ENCODE measurements at places on chromosomes 1 and 21. TPM values are rescaled to one million over a fixed set of nuclear protein-coding genes. Genes with fewer than 3 reads are reported as not detected.

The HPCA gene
- 0.82 TPM for total RNA-seq

The LORICRIN gene
- not detected for total RNA-seq

The CDC20 gene
- 0.76 TPM for total RNA-seq

The IL22RA1 gene
- 0.07 TPM for total RNA-seq

The LRRC8C gene
- total RNA-seq: 7.2 TPM

The PRRX1 gene
- 59.7 TPM for total RNA-seq

The SLC16A4 gene
- 31.7 TPM for total RNA-seq

The NTMT2 gene
- not detected for total RNA-seq

The DCST1 gene
- total RNA-seq: not detected

The GJA8 gene
- total RNA-seq: not detected

The SYT6 gene
- total RNA-seq: 0.13 TPM

GRCh38 chr1:241401156-241401555 lies 44.2 kb upstream of the RGS7 start:
- H3K27me3 ChIP-seq: no peaks in the 10 kb centered on the region
- H3K4me1 ChIP-seq: no peaks in the 10 kb centered on the region
- H3K36me3 ChIP-seq: no peaks in the 10 kb centered on the region
- DNase-seq: no peak
- H3K27ac ChIP-seq: no peak overlapping the region

DNA sequence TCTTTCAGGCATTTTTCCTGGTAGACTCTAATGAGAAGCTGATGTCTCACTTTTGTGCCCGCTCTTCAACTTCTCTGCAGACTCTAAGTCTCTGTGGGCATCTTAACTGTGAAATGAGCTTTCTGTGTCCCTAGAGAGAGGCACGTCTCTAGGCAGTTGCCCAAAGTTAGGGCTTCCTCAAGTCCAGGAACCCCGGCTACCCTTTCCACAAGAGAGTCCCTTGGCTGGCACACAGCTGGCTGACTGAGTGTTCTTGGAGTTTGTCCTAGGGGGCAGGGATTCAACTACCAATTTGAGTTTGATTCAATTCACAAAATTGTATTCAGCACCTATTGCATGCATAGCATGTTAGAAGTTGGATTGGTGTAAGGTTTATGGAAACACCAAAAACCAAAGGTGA lies 1.4 kb downstream of the GPR61 start:
- no peaks in the 10 kb centered on the region for H3K36me3 ChIP-seq
- H3K27me3 ChIP-seq: no peaks in the 10 kb centered on the region
- no peak overlapping the region for H3K27ac ChIP-seq
- peaks cover 3% of the 10 kb centered on the region for H3K4me1 ChIP-seq

DNA sequence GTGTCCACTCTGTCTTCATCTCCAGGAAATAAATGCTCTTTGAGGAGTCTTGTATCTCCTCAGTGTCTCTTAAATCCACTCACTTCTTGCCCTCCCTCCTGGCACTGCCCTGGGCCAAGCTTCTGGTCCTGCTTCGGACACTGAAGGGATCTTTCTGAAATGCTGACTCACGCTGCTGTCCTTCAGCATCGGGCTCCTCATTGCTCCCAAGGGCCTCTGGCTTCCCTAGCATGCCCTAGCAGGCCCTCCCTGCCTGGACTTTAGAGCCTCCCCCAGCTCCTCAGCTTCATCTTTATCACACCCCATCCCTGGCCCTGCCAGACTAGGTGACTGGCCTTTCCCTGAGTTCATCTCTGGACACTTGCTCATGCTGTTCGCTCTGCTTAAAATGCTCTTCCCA lies 96.6 kb downstream of the FOXD2 start:
- no peak overlapping the region for H3K27ac ChIP-seq
- H3K4me1 ChIP-seq: no peaks in the 10 kb centered on the region
- H3K36me3 ChIP-seq: no peaks in the 10 kb centered on the region
- no peak overlapping the region for H3K4me3 ChIP-seq
- no peak for DNase-seq

DNA sequence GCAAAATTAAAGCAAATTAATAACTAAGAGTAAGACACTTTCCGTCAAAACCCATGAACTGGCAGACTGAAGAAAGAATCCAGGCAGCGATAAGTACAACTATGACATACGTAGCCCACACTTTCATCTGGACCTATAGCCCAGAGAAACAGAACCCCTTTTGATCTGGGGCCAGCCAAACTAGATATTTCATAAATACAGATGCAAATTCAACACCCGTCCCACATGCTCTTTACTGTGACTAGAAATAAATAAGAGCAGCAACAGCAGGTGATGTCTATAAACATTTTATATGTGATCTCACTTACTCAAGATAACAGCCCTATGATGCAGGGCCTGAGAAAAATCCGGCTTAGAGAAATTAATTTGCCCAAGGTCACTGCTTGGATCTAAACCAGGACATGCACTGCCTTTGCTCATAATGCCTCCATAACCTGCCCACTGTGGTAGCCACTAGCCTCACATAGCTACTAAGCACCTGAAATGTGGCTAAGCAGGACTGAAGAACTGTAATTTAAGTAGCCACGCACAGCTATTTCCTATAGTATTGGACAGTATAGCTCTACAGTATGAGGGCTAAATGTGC lies 130.2 kb downstream of the TGFBR3 start:
- no peaks in the 10 kb centered on the region for H3K36me3 ChIP-seq
- H3K27me3 ChIP-seq: no peaks in the 10 kb centered on the region
- peaks cover 15% of the 10 kb centered on the region for H3K4me1 ChIP-seq
- DNase-seq: peak; percentile 38
- no peak overlapping the region for H3K4me3 ChIP-seq
- peak overlapping the region; percentile 68 for H3K27ac ChIP-seq

- H3K4me1 ChIP-seq: no peaks in the 10 kb centered on the region
- H3K36me3 ChIP-seq: no peaks in the 10 kb centered on the region
- no peaks in the 10 kb centered on the region for H3K27me3 ChIP-seq
These were observed 203.4 kb upstream of the SPAG17 start for GRCh38 chr1:118388301-118388959.

DNA sequence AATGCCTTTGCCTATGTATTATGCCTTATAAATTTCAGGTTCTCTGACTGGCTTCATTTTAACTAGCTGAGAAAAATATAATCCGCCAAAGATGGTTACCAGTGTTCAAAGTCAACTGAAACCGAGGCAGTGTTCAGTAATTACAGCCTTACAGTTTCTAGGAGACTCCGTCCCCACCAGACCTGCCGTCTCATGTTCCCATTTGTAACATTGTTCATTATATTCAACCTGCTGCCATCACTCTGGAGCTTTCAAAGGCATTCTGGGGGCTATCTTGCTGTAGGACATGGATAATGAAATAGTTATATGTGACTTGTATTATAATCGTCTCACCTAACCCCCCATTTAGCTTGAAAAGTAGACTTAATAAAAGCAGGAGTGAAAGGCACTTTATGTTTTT lies 302.5 kb downstream of the RWDD3 start:
- H3K4me1 ChIP-seq: no peaks in the 10 kb centered on the region
- no peak overlapping the region for H3K4me3 ChIP-seq
- H3K27ac ChIP-seq: no peak overlapping the region
- no peak for DNase-seq
- H3K36me3 ChIP-seq: no peaks in the 10 kb centered on the region
- H3K27me3 ChIP-seq: no peaks in the 10 kb centered on the region

GRCh38 chr1:201409440-201409839 lies 10.3 kb upstream of the LAD1 start:
- no peak for DNase-seq
- H3K36me3 ChIP-seq: no peaks in the 10 kb centered on the region
- no peak overlapping the region for H3K4me3 ChIP-seq
- H3K27me3 ChIP-seq: no peaks in the 10 kb centered on the region
- H3K4me1 ChIP-seq: no peaks in the 10 kb centered on the region

- no peak for DNase-seq
- H3K36me3 ChIP-seq: no peaks in the 10 kb centered on the region
- H3K27me3 ChIP-seq: no peaks in the 10 kb centered on the region
These were observed 2.5 kb downstream of the ZCCHC17 start for GRCh38 chr1:31299365-31299764.

- no peaks in the 10 kb centered on the region for H3K36me3 ChIP-seq
- H3K27me3 ChIP-seq: no peaks in the 10 kb centered on the region
- no peaks in the 10 kb centered on the region for H3K4me1 ChIP-seq
- DNase-seq: no peak
These were observed 362.5 kb upstream of the CHRM3 start for GRCh38 chr1:239023732-239024360.

- H3K27me3 ChIP-seq: no peaks in the 10 kb centered on the region
- no peaks in the 10 kb centered on the region for H3K36me3 ChIP-seq
- H3K27ac ChIP-seq: no peak overlapping the region
- DNase-seq: no peak
These were observed 3.4 kb upstream of the GRIK3 start for GRCh38 chr1:37037690-37038089.

DNA sequence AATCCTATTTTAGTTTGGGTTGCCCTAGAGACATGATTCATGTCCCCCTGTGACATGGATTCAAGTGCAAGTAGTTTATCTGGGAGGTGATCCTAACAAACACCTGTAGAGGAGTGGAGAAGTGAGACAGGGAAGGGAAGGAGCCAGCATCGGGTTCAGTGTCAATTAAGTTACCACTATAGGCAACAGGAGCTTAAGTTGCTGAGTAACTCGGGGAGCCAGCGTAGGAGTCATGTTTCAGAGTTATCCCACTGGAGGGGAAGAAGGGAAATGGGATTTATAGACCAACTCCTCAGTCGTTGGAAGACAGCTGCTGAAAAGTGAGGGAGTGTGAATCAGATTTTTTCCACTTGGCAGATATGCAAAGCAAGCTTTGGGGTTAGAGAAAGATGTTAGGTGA lies 54.9 kb downstream of the SLC30A7 start:
- no peak for DNase-seq
- H3K4me3 ChIP-seq: no peak overlapping the region
- H3K4me1 ChIP-seq: peaks cover 2% of the 10 kb centered on the region
- H3K27ac ChIP-seq: no peak overlapping the region

- no peaks in the 10 kb centered on the region for H3K36me3 ChIP-seq
- peaks cover 4% of the 10 kb centered on the region for H3K4me1 ChIP-seq
- H3K27ac ChIP-seq: no peak overlapping the region
- no peak for DNase-seq
- H3K27me3 ChIP-seq: no peaks in the 10 kb centered on the region
These were observed 34.5 kb downstream of the POFUT2 start for GRCh38 chr21:45253180-45253579.

GRCh38 chr1:59564192-59564891 lies 250.4 kb upstream of the HOOK1 start:
- no peak overlapping the region for H3K27ac ChIP-seq
- no peak for DNase-seq
- H3K36me3 ChIP-seq: no peaks in the 10 kb centered on the region
- H3K27me3 ChIP-seq: no peaks in the 10 kb centered on the region
- H3K4me3 ChIP-seq: no peak overlapping the region
- H3K4me1 ChIP-seq: no peaks in the 10 kb centered on the region

GRCh38 chr1:222786121-222786520 lies 28.7 kb upstream of the DISP1 start:
- H3K4me3 ChIP-seq: no peak overlapping the region
- H3K27ac ChIP-seq: no peak overlapping the region
- DNase-seq: no peak
- no peaks in the 10 kb centered on the region for H3K36me3 ChIP-seq
- no peaks in the 10 kb centered on the region for H3K27me3 ChIP-seq

- no peak for DNase-seq
- H3K4me3 ChIP-seq: no peak overlapping the region
- no peaks in the 10 kb centered on the region for H3K36me3 ChIP-seq
- peaks cover 3% of the 10 kb centered on the region for H3K27me3 ChIP-seq
- H3K27ac ChIP-seq: no peak overlapping the region
These were observed 154.5 kb upstream of the SPAG17 start for GRCh38 chr1:118339400-118340124.
